ENCODE measurements at places on chromosomes 1 and 21.

- peak; percentile 60 for DNase-seq
Measured at GRCh38 chr1:177780096-177780700, 189.7 kb downstream of the SEC16B start.

DNA sequence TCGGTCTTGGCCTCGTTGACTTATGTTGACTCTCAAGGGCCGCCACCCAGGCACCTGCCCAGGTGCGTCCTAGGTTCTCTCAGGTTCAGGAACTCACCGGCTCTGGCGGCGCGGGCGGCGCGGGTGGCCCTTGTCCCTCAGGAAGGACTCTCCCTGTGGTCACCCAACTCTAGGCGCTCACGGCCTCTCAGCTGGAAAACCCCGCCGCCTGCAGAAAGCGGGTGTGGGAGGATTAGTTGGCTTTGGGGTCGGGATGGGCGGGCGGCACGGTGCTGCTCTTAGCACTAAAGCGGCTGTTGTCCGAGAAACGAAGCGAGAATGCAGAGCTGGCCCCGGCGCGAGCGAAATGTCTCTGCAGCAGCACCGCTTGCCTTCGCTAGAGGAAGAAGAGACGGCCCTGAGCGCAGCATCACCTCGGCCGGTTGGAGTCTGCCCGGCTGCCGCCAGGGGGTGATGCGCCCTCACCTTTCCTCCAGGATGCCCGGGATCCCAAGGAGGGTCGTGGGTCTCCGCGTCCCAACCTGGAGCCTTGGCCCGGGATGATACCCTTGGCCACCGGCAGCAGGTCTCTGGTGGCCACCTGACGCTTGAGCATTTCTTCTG is 8.1 kb upstream of the TADA1 start:
- DNase-seq: peak; percentile 47

DNA sequence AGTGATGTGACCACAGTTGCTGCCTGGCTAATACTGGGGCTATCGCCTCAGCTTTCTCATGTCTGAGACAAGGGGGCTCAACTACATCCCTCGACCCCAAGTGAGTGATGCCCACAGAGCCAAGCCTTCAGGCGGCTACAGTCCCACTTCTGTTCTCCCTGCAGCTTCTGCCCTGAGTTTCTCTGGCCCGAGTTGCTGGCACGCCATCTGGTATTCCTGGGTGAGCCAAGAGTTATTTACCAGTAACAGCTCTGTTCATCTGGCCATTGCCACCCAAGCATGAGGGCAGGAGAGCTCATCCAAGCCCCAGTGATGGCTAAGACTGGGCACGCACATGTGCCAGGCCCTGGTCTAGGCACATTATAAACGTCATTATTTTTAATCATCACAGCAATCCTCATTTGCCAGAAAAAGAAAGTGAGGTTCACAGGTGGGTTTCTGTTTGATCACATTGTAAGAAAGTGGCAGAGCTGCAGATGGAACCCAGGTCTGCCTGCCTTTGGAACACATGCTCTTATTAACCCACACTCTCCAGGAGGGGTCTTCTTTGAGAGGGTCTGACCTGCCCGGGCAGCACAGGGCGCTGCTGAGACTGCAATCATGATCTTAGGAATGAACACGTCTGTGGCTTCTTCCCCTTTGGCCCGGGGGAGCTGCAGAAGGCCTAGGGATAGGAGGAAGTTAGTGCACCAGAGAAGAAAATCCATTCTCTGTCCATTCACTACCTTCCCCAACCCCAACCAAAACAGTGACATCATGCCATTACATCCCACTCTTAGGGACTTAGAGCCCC is 27.5 kb downstream of the KCND3 start:
- DNase-seq: no peak

- no peak for DNase-seq
Measured at GRCh38 chr1:54282101-54282847, 82.3 kb downstream of the MRPL37 start.

DNA sequence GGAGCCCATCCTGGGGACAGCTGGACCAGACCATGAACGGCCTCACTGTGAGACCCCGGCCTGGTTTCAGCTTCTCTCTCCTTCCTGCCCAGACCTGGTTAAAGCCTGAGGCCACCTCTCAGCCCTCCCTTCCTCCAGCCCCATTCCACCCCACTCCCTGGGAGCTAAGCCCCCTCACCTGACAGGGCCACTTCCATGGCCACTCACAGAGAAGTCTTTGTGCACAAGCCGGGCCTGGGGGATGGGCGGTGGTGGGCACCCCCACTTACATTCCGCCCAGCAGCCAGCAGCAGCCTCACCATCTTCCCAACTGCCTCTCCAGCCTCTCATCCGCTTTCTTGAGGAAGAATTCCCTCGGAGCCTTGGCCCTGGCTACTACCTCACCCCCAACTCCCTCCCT is 40.4 kb downstream of the RHBG start:
- DNase-seq: no peak

DNA sequence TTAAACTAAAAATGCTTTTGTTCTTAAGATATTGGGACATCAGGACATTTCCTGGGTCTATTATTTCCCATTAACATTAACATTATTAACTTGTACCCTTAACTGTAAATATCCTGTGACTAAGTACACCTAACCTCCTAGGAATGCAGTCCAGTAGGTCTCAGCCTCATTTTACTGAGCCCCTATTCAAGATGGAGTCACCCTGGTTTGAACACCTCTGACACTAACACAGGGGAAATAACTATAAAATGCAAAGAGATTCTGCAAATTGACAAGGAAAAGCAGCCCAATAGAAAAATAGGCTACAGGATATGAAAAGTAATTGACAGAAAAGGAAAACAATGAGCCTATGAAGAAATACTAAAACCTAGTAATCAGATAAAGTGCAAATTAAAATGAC is 11.6 kb upstream of the NCMAP start:
- DNase-seq: no peak

DNA sequence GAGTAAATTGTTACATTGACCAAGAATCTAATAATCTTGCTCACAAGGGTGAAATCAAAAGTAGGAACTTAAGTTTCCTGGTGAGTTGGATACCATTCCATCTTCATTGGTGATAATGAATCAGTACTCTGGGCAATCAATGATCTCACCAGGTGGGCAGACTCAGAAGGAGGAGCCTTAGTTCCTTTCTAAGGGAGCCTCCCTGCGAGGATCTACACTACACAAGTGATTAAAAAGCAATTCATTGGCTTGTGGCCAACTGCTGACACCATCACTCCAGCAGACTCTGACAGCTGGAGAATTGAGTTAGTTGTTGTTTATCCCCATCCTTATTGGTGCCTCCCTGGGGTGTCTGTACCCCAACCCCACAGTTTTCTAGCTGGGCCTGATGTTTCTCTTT is 84.1 kb upstream of the VANGL1 start:
- no peak for DNase-seq

DNA sequence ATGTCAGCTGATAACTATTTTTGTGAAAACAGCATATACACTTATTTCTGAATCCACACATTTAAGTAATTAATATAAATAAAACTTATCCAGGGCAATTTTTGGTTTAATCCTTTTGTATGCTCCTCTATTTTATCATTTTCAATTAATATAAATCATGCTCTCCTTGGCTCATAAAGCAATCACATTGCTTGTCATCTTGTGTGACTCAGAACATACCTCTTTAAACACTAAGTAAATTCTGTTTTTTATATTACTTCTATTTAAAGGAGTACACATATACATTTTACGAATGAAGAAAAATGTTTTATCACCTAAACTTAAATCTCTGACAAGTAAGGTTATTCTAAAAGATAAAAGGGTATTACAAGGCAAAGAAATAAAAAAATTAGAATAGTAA is 175.3 kb downstream of the USH2A start:
- no peak for DNase-seq

DNA sequence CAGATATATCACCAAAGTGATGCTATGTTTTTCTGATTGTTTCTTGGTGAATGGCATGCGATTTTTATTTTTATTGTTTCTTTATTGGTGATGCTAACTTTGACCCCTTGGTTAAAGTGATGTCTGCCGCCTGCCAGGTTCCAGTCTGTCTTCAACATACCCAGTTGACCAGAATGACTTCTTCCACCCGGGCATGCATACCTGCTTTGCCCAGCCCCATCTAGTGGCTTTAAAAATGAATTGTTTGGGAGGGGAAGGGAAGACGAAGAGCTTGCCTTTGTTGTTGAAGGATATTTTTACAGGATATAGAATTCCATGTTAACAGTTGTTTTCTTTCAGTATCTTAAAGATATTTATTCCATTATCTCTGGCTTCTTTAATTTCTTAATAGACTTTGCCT is 65.1 kb downstream of the ATG4C start:
- DNase-seq: no peak

DNA sequence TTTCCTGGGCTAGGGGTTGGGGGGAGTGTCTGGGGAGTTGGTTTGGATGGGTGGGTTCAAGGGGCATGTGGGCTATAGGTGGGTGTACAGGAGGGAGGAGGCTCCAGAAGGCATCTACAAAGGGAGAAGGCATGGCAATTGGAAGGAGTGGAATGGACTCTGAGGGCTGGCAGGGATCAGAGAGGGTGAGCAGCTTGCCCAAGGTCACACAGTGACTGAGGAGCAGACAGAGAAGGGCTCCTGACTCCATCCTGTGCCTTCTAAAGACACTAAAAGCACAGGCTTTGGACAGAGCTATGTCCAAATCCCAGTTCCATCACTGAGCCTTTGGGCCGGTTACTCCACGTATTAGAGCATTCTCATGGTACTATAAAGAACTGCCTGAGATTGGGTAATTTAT is 151.8 kb downstream of the PTPRU start:
- DNase-seq: no peak

DNA sequence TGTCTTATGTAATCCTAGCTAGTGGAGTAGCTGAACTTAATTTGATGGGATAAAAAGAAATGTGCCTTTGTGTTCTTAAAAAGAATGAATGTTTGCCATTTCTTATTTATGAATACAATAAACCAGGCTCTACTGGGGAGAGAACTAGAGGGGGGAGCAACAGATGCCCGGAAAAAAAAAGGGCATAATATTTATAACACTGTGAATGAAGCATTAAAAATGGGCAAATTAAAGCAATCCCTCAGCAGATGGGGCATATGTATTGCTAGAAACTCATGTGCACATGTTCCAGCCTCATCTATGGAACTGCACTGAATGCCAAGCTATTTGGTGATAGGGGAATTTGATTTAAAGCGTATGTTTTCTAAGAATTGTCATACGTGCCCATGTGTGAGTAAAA is 42.3 kb upstream of the KCNJ6 start:
- no peak for DNase-seq

- DNase-seq: no peak
Measured at GRCh38 chr1:220338759-220339158, 66.5 kb upstream of the RAB3GAP2 start.

GRCh38 chr1:110620686-110621085 is 14.5 kb upstream of the KCNA2 start:
- DNase-seq: no peak

GRCh38 chr21:39441502-39442475 is 3.8 kb downstream of the LCA5L start:
- peak; percentile 59 for DNase-seq

GRCh38 chr1:154819628-154820590 is 50.2 kb downstream of the KCNN3 start:
- DNase-seq: no peak

- no peak for DNase-seq
Measured at GRCh38 chr1:45974541-45975269, 157.7 kb downstream of the PIK3R3 start.

GRCh38 chr1:36440646-36441045 is 9.6 kb downstream of the OSCP1 start:
- DNase-seq: no peak

DNA sequence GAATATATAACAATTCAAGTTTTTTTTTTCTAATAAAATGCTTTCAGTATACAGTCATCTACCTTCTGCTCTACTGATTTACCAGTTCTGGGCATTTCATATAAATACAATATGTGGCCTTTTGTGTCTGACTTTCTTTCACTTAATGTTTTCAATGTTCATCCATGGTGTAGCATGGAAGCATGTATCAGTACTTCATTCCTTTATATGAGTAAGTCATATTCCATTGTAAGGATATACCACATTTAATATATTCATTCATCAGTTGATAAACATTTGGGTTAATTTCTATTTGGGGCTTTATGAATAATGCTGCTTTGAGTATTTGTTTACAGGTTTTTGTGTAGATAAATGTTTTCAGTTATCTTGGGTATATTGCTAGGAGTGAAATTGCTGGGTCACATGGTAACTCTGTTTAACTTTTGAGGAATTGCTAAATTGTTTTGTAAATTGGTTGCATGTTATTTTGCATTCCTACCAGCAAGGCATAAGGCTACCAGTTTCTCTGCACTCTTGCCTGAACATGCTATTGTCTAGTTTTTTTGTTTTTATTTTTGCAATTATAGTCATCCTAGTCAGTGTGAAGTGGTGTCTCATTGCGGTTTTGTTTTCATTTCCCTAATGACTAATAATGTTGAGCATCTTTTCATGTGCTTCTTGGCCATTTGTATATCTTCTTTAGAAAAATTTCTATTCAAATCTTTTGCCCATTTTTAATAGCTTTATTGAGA is 206.1 kb downstream of the TM2D1 start:
- no peak for DNase-seq

GRCh38 chr1:60118085-60118484 is 44.5 kb upstream of the C1orf87 start:
- DNase-seq: no peak

Measured in NCI-H2227 treated with DMSO at 0.1 percent for 48 hours (cell line).